ENCODE measurements at places on chromosomes 5 and 9. TPM values are rescaled to one million over a fixed set of nuclear protein-coding genes. Genes with fewer than 3 reads are reported as not detected.

Gene LIFR
- 10.4 TPM for total RNA-seq

- H3K4me3 ChIP-seq, result no peak overlapping the region
- H3K4me1 ChIP-seq, result peaks cover 16% of the 10 kb centered on the region
- DNase-seq, result peak; percentile 10
- no peaks in the 10 kb centered on the region for H3K36me3 ChIP-seq
- H3K27ac ChIP-seq, result peak overlapping the region; percentile 90
Measured at GRCh38 chr5:53359916-53360517, 120.4 kb upstream of the FST start.

- H3K36me3 ChIP-seq, result no peaks in the 10 kb centered on the region
- peak; percentile 43 for DNase-seq
- H3K4me3 ChIP-seq, result peak overlapping the region; percentile 58
- peaks cover 14% of the 10 kb centered on the region for H3K4me1 ChIP-seq
- peak overlapping the region; percentile 97 for H3K27ac ChIP-seq
- H3K27me3 ChIP-seq, result no peaks in the 10 kb centered on the region
Measured at GRCh38 chr9:91420501-91421127, 3.0 kb downstream of the NFIL3 start.

DNA sequence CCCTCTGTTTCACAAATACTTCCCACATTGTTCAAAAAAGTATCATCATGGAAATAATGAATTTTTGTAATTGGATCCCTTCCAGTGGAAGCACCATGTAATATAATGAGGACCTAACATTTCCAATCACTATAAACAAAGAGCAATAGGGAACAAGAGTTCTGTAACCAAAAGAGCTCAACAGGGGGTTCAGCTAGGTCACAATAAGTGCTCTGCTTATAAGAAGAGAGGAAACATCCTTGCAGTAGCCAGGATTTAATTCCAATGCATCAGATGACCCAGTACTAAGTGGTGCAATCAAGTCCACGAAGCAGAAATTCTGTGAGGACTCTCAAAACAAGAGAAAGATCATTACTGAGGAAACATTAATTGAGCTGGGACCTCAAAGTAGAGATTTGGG is 5.9 kb downstream of the SERINC5 start:
- H3K4me1 ChIP-seq, result peaks cover 3% of the 10 kb centered on the region
- no peaks in the 10 kb centered on the region for H3K36me3 ChIP-seq
- DNase-seq, result no peak
- H3K4me3 ChIP-seq, result no peak overlapping the region
- H3K27me3 ChIP-seq, result no peaks in the 10 kb centered on the region

- no peak overlapping the region for H3K27ac ChIP-seq
- DNase-seq, result no peak
- no peaks in the 10 kb centered on the region for H3K27me3 ChIP-seq
- H3K4me1 ChIP-seq, result no peaks in the 10 kb centered on the region
Measured at GRCh38 chr9:27347889-27348288, 50.9 kb upstream of the EQTN start.

DNA sequence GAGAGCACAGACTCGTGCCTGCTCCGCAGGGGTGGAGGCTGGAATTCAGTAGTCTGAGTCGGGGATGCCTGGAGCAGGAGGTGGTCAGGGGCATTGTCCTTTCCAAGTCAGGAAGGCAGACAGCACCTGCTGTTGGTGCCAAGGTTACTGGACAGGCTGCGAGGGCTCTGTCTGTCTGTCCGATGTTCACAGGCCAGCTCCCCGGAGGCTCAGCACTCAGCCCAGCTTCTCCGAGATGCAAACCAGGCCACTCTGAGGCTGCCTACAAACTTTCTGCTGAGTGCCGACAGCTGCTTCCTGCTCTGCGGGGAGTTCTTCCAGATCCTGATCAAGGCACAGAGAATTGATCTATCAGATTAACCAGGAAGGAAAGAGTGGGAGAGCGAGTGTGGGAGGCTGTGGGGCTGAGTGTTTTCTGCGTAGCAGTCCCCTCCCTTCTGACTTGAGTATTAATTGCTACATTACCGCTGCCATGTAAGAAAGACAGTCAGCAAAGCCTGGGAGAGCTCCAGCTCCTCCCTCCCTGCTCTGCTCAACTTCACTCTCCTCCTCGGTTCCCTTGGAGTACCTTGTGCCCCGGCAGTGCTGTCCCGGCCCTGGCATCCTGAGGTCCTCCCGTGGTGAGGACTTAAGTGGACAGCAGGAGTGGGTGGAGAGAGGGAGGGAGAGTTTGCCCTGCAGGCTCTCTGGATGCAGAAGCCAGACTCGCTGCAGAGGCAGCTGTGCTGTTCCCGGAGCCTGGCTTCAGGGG is 36.0 kb downstream of the KCNMB1 start:
- peaks cover 3% of the 10 kb centered on the region for H3K27me3 ChIP-seq
- H3K4me1 ChIP-seq, result no peaks in the 10 kb centered on the region
- no peaks in the 10 kb centered on the region for H3K36me3 ChIP-seq

- no peaks in the 10 kb centered on the region for H3K4me1 ChIP-seq
- no peak overlapping the region for H3K4me3 ChIP-seq
- H3K27me3 ChIP-seq, result no peaks in the 10 kb centered on the region
- no peak overlapping the region for H3K27ac ChIP-seq
Measured at GRCh38 chr5:44099643-44100042, 289.6 kb downstream of the FGF10 start.

GRCh38 chr5:120228262-120229031 is 235.7 kb upstream of the PRR16 start:
- no peak for DNase-seq
- no peak overlapping the region for H3K27ac ChIP-seq
- H3K36me3 ChIP-seq, result no peaks in the 10 kb centered on the region
- no peaks in the 10 kb centered on the region for H3K27me3 ChIP-seq

Gene PIP5K1B
- total RNA-seq, result not detected

GRCh38 chr5:54519509-54519876 is 1.9 kb downstream of the SNX18 start:
- peaks cover 28% of the 10 kb centered on the region for H3K36me3 ChIP-seq
- peak overlapping the region; percentile 92 for H3K4me3 ChIP-seq
- peak overlapping the region; percentile 88 for H3K27ac ChIP-seq
- H3K4me1 ChIP-seq, result peaks cover 14% of the 10 kb centered on the region
- no peaks in the 10 kb centered on the region for H3K27me3 ChIP-seq

Gene LEAP2
- total RNA-seq, result under 0.01 TPM

GRCh38 chr9:35609001-35609819 is 4.1 kb downstream of the TESK1 start:
- peaks cover 6% of the 10 kb centered on the region for H3K27me3 ChIP-seq
- peaks cover 27% of the 10 kb centered on the region for H3K36me3 ChIP-seq
- H3K27ac ChIP-seq, result no peak overlapping the region
- DNase-seq, result no peak

DNA sequence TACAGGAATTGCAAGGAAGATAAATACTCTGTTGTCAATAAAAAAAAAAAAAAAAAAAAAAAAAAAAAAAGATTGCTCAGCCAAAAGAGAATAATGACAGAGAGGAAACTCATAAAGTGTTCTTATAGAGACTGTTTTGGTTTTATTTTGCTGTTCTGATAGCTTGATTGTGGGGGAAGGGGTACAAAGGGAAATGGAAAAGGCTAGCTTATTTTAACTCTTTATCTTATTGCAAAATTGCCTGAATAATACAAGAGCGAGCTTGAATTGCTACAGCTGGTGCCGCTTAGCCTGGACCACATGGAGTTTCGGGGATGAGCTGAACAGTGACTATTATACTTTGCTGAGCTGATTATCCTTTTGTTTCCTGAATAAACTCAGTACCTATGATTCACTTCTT is 31.0 kb upstream of the SHISAL2B start:
- H3K4me3 ChIP-seq, result no peak overlapping the region
- no peaks in the 10 kb centered on the region for H3K4me1 ChIP-seq
- no peaks in the 10 kb centered on the region for H3K36me3 ChIP-seq
- peaks cover 2% of the 10 kb centered on the region for H3K27me3 ChIP-seq

GRCh38 chr5:56580864-56581263 is 234.5 kb upstream of the MAP3K1 start:
- peaks cover 5% of the 10 kb centered on the region for H3K27me3 ChIP-seq
- DNase-seq, result no peak
- H3K27ac ChIP-seq, result no peak overlapping the region
- H3K36me3 ChIP-seq, result no peaks in the 10 kb centered on the region

- no peaks in the 10 kb centered on the region for H3K27me3 ChIP-seq
- H3K27ac ChIP-seq, result no peak overlapping the region
- peaks cover 9% of the 10 kb centered on the region for H3K4me1 ChIP-seq
Measured at GRCh38 chr9:109113254-109113653, 6.5 kb downstream of the TMEM245 start.

Gene ENC1
- 70.8 TPM for total RNA-seq

DNA sequence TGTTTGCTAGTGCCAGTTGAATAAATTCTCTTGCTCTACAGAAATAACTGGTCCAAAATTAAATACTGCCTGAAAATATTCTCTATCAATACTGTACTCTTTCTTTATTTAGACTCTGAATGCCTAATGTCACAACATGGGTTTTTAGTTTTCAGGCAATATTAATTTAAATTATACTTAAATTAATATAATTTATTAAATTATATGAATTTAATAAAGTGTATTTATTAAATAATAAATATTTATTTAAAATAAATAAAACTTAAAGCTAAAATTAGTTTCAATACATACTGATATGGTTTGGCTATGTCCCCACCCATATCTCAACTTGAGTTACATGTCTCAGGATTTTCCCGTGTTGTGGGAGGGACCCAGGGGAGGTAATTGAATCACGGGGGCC is 146.0 kb downstream of the PRR16 start:
- H3K4me3 ChIP-seq, result no peak overlapping the region
- no peaks in the 10 kb centered on the region for H3K27me3 ChIP-seq
- DNase-seq, result no peak
- H3K4me1 ChIP-seq, result peaks cover 17% of the 10 kb centered on the region
- no peaks in the 10 kb centered on the region for H3K36me3 ChIP-seq

DNA sequence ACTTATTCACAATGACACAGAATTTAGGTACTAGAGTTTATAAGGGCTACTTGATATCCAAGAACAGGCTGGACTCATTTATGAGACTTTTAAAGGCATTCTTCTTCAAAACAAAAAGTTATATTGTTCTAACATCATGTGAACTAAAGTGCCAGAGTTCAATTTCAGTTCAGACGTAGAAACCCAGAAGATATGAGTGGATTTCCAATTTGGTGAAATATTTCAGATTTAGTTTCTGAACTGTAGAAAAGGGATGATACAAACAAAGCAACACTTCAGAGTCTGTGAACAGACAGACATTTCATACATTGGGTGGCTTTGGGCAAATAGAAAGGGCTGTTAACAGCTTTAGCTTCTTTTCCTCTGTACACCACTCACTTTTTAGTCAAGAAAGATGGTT is 384.0 kb downstream of the NR2F1-AS1 start:
- H3K27ac ChIP-seq, result no peak overlapping the region
- no peak for DNase-seq
- peaks cover 5% of the 10 kb centered on the region for H3K4me1 ChIP-seq

DNA sequence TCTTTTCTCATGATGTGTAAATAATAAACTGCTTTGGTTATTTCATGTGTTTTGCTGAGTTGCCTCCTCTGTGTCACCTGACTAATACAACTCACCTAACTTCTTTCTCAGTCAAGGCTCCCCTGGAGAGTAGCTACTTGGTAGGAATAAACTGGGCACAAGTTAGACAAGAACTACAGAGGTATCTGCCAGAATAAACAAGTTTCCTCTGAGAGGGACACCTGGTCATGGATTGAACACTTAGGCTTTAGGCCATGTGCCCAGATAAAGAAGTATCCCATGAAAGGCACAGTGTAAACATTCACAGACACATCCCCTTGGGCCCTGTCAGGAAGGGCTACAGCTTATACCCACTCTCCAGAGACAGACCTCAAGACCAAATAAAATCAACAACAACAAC is 532.5 kb downstream of the KIF4B start:
- H3K36me3 ChIP-seq, result no peaks in the 10 kb centered on the region
- H3K27me3 ChIP-seq, result no peaks in the 10 kb centered on the region
- H3K4me3 ChIP-seq, result no peak overlapping the region
- no peak overlapping the region for H3K27ac ChIP-seq
- H3K4me1 ChIP-seq, result no peaks in the 10 kb centered on the region
- DNase-seq, result no peak

DNA sequence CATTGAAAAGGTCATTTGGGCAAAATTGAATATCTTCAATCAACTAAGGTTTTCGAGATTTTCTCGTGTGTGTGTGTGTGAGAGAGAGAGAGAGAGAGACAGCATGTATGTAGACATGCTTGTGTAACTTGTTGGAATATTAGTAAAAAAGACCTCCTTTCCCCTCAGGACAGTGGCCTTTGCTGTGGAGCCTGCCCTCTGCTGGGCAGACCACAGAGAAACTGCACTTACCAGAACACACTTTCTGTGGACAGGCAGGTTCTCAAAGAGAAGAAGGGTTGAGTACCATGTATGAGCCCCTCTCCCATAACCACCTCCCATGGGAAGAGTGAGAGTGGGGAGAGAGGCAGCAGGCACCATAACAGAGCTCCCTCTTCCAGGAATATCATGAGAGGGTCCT is 45.6 kb downstream of the CFAP90 start:
- no peaks in the 10 kb centered on the region for H3K4me1 ChIP-seq
- peak; percentile 2 for DNase-seq
- H3K27me3 ChIP-seq, result no peaks in the 10 kb centered on the region

DNA sequence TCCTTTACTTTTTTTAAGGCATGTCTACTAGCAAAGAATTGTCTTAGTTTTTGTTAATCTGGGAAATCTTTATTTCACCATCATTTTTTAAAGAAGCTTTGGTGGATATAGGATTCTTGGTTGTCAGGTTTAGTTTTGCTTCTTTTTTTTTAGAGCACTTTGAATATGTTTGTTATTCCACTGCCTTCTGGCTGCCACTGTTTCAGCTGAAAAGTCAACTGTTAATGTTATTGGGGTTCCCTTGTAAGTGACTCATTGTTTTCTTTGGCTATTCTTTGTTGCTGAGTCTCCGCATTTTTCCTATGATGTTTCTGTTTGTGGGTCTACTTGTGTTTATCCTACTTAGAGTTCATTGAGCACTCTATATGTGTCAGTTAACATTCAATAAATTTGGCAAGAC is 44.4 kb downstream of the PHAX start:
- no peaks in the 10 kb centered on the region for H3K27me3 ChIP-seq
- DNase-seq, result no peak
- no peak overlapping the region for H3K27ac ChIP-seq

DNA sequence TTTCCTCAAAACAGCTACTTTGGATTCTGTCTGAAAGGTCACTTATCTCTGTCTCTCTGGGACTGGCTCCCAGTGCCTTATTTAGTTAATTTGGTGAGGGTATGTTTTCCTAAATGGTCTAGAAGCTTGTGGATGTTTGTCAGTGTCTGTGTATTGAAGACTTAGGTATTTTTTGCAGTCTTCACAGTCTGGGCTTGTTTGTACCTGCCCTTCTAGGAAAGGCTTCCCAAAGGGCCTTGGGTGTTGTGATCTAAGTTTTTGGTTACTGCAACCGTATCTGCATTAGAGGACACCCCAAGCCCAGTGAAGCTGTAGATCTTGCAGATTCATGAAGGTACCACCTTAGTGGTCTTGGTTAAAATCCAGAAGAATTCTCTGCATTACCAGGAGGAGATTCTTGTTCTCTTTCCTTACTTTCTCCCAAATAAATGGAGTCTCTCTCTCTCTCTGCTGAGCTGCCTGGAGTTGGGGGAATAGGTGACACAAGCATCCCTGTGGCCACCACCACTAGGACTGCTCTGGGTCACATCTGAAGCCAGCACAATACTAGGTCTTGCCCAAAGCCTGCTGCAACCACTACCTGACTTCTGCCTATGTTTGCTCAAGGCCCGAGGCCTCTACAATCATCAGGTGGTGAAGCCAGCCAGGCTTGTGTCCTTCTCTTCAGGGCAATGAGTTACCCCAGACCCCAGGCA is 17.8 kb upstream of the CCNB1 start:
- H3K27me3 ChIP-seq, result no peaks in the 10 kb centered on the region
- DNase-seq, result no peak
- no peaks in the 10 kb centered on the region for H3K36me3 ChIP-seq
- no peak overlapping the region for H3K4me3 ChIP-seq

Gene LHX6
- under 0.01 TPM for total RNA-seq

Gene CDC26
- total RNA-seq, result 49.2 TPM

Data from IMR-90 (cell line).